ENCODE measurements at places on chromosomes 3 and 15. TPM values are rescaled to one million over a fixed set of nuclear protein-coding genes. Genes with fewer than 3 reads are reported as not detected.

- no peak for DNase-seq
- H3K4me3 ChIP-seq = no peak overlapping the region
- H3K4me1 ChIP-seq = peaks cover 32% of the 10 kb centered on the region
- peaks cover 57% of the 10 kb centered on the region for H3K36me3 ChIP-seq
- H3K27me3 ChIP-seq = no peaks in the 10 kb centered on the region
Observed at GRCh38 chr3:5201536-5201935, 14.0 kb downstream of the EDEM1 start.

DNA sequence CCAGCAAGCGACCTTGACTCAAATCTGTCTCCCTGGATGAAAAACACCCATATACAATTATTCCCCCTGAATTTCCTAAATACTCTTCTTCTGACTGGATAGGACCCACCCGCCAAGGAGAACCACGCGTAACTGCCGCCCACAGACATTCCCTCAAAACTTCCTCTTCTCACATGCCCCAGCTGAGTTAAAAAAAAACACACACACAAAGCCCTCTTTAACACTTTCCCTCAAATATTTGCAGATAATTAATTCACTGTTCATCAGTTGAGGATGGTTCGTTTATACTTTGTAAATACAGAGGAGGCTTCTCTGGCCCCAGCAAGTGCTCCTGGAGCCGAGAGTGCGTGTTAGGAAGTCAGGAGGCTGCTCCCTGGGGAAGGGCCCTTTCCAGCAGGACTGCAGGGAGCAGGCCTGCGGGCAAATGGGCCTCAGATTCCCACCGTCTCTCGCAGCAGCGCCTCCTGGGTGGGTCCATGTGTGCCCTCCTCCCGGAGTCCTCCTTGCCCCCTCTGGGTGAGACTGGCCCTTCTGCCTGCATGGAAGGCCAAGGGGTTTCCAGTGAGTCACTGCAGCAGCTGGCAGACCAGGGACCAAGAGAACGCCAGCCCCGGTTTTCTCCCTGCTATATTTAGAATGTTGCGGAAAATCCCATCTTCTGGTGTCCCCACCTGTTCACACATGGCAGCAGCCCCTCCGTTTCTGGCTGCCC lies 46.8 kb downstream of the MGLL start:
- DNase-seq = no peak
- H3K4me1 ChIP-seq = peaks cover 3% of the 10 kb centered on the region
- peaks cover 1% of the 10 kb centered on the region for H3K36me3 ChIP-seq
- H3K27ac ChIP-seq = no peak overlapping the region
- no peaks in the 10 kb centered on the region for H3K27me3 ChIP-seq
- no peak overlapping the region for H3K4me3 ChIP-seq

GOLGA8M gene
- 7.7 TPM for total RNA-seq

DNA sequence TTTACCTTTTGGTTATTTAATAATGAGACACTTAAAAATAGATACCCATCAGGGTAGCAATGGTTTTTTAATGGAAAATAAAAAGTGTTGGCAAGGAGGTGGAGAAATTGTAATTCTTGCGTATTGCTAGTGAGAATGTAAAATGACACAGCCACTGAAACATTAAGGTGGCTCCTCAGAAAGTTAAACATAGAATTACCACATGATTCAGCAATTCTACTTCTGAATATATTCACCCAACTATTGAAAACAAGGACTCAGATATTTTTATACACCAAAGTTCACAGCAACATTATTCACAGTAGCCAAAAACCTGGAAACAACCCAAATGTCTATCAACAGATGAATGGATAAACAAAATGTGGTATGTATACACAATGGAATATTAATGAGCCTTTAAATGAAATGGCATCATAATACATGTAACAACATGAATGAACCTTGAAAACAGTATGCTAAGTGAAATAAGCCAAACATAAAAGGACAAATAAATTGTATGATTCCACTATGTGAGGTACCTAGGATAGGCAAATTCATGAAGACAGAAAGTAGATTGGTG lies 163.5 kb downstream of the IMPG2 start:
- no peak overlapping the region for H3K27ac ChIP-seq
- no peak overlapping the region for H3K4me3 ChIP-seq
- no peaks in the 10 kb centered on the region for H3K4me1 ChIP-seq

DNA sequence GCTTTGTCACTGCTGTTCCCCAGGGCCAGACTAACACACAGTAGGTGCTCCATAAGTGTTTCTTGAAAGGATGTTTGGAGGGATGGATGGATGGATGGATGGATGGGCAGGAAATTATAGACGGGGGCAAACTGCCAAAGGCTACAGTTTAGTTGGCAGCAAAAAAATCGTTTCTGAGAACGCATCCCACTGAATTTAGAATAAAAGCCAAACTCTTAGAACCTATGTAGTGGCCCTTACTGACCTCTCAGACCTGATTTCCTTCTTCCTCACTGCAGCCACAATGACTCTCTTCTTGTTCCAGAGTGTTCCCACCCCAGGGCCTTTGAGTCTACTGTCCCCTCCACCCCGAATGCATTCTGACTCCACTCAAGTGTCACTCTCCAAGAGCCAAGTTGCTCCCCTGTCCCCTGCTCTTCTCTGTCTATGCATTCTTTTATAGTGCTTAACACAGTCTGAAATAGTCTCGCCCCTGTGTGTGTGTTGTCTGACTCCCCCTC lies 5.2 kb upstream of the GATA2 start:
- H3K27me3 ChIP-seq = peaks cover 74% of the 10 kb centered on the region
- H3K4me1 ChIP-seq = peaks cover 4% of the 10 kb centered on the region
- no peaks in the 10 kb centered on the region for H3K36me3 ChIP-seq
- no peak for DNase-seq
- H3K4me3 ChIP-seq = peak overlapping the region; percentile 18

- H3K27ac ChIP-seq = peak overlapping the region; percentile 53
- peaks cover 38% of the 10 kb centered on the region for H3K4me1 ChIP-seq
- no peak for DNase-seq
Observed at GRCh38 chr3:187022403-187023029, 92.2 kb downstream of the ST6GAL1 start.

- H3K27ac ChIP-seq = no peak overlapping the region
- H3K4me3 ChIP-seq = no peak overlapping the region
- H3K27me3 ChIP-seq = no peaks in the 10 kb centered on the region
- peaks cover 34% of the 10 kb centered on the region for H3K36me3 ChIP-seq
Observed at GRCh38 chr3:113625834-113626233, 70.6 kb downstream of the USF3 start.

DNA sequence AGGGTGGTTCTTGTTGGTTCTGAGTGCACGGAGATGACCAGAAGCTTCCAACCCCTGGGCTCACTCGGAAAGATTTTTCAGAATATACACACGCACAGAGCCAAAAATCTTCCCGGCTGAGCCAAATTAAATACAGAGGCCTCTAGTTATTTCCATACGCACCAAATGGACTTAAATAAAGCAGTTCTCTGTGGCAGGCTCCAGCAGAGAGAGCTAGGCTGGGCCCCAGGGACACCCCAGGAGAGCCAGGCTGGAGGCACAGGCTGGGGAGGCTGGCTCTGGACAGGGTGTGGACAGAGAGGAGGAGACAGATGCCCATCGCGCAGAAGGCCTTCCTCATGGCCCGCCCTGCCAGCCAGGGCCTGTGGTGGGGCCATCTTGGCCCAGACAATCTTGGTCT lies 115.9 kb downstream of the IQSEC1 start:
- no peaks in the 10 kb centered on the region for H3K27me3 ChIP-seq
- H3K36me3 ChIP-seq = peaks cover 4% of the 10 kb centered on the region
- no peak overlapping the region for H3K4me3 ChIP-seq
- no peak for DNase-seq
- peaks cover 26% of the 10 kb centered on the region for H3K4me1 ChIP-seq

TMEM207 gene
- not detected for total RNA-seq

- H3K4me1 ChIP-seq = no peaks in the 10 kb centered on the region
- H3K27ac ChIP-seq = no peak overlapping the region
- H3K27me3 ChIP-seq = peaks cover 26% of the 10 kb centered on the region
- no peaks in the 10 kb centered on the region for H3K36me3 ChIP-seq
- no peak overlapping the region for H3K4me3 ChIP-seq
Observed at GRCh38 chr3:156285626-156286025, 165.2 kb downstream of the KCNAB1 start.

DNA sequence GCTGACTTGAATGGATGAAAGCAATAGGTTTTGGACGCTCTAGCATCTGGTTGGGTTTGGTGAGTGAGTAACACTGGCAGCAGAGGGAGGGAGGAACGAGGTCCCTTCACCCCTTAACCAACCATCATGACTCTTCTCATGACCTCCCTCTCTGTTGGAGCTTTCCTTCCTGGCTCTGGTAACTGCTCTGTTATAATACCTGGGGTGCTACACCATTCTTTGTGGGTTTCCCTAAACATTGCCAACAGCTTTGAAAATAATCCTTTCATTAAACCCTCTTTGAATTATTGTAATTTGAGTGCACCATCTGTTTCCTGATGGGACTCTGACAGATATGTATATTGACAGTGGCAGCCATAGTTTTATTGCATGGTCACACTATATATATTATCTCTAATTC lies 146.2 kb upstream of the PTPRG start:
- peaks cover 8% of the 10 kb centered on the region for H3K27me3 ChIP-seq
- no peak for DNase-seq
- no peak overlapping the region for H3K4me3 ChIP-seq

- no peak overlapping the region for H3K27ac ChIP-seq
- H3K27me3 ChIP-seq = peaks cover 7% of the 10 kb centered on the region
- H3K4me3 ChIP-seq = no peak overlapping the region
- no peak for DNase-seq
- H3K36me3 ChIP-seq = no peaks in the 10 kb centered on the region
Observed at GRCh38 chr3:33231756-33232465, 13.3 kb upstream of the SUSD5 start.

DNA sequence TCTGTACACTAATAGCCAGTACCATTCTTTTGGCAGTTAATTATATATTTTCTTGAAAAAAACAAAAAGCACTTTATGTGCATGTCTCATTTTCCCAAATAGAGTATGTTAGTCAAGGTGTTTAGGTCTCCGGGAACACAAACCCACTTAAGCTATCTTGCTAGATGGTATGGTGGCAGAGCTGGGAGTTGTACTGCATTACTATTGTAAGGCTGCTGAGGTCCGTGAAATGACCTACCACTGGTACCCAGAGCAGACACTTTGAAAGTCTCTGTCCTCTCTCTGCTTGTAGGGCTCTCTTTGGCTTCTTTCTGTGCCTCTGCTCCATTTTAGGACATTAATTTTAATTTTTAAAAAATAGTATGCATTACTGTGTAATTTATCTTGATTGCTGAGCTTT lies 8.8 kb downstream of the TMOD3 start:
- peaks cover 58% of the 10 kb centered on the region for H3K4me1 ChIP-seq
- H3K27ac ChIP-seq = peak overlapping the region; percentile 79
- no peaks in the 10 kb centered on the region for H3K27me3 ChIP-seq
- peaks cover 9% of the 10 kb centered on the region for H3K36me3 ChIP-seq

TRH gene
- total RNA-seq = not detected

DNA sequence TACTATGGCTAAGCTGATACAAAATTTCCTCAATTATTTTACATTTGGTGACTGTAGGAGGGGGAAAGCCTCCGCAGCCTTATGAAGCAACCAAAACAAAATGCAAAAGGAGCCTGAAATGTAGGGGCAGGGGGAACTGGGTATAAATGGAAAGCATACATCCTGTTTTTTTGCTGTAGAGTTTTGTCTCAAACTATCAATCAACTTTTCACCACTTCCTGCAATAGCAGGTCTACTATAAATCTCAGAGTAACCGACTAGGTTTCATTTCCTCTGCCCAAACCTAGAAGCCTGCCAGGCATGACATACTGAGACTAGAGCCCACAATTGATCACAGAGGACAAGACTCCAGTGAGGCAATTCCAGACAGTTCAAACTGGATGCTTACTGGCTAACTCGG lies 91.3 kb downstream of the SHQ1 start:
- peaks cover 19% of the 10 kb centered on the region for H3K36me3 ChIP-seq
- no peaks in the 10 kb centered on the region for H3K27me3 ChIP-seq
- peaks cover 24% of the 10 kb centered on the region for H3K4me1 ChIP-seq

GRCh38 chr3:43379343-43379742 lies 93.0 kb downstream of the SNRK start:
- H3K27ac ChIP-seq = no peak overlapping the region
- peaks cover under 1% of the 10 kb centered on the region for H3K27me3 ChIP-seq
- H3K4me1 ChIP-seq = peaks cover 12% of the 10 kb centered on the region
- H3K36me3 ChIP-seq = peaks cover 14% of the 10 kb centered on the region

DNA sequence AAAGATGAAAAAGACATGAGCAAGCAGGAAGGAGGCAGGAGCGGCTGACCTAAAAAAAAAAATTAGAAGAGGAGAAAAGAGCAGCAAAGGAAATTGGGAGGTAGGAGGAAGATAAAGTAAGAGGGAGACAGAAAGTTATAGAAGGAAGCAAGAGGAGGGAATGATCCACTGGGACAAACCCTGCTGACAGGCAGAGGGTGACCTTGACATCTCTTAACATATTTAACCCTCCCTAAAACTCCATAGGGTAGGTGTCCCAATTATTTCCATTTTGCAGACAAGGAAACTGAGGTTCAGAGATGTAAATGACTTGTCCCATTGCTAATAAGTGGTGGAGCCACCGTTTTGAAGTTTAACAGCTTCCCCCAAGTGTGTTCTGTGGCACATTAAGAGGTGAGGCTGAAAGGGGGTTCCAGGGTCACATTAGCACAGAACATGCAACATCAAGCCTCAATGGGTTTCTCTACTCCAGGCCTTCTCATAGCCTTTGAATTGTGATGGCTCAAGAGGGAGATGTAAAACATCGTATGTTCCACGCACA lies 37.4 kb upstream of the PRICKLE2 start:
- H3K27me3 ChIP-seq = peaks cover 16% of the 10 kb centered on the region
- H3K4me3 ChIP-seq = no peak overlapping the region
- no peak for DNase-seq
- H3K4me1 ChIP-seq = no peaks in the 10 kb centered on the region

EAF2 gene
- total RNA-seq = 11.4 TPM

MFGE8 gene
- 100 TPM for total RNA-seq

- H3K27me3 ChIP-seq = no peaks in the 10 kb centered on the region
- H3K4me3 ChIP-seq = no peak overlapping the region
- H3K27ac ChIP-seq = no peak overlapping the region
Observed at GRCh38 chr3:157374933-157375332, 61.7 kb upstream of the PTX3 start.

GRCh38 chr15:63015618-63016017 lies 26.9 kb upstream of the TPM1 start:
- no peaks in the 10 kb centered on the region for H3K36me3 ChIP-seq
- no peak for DNase-seq
- H3K4me3 ChIP-seq = no peak overlapping the region

DNA sequence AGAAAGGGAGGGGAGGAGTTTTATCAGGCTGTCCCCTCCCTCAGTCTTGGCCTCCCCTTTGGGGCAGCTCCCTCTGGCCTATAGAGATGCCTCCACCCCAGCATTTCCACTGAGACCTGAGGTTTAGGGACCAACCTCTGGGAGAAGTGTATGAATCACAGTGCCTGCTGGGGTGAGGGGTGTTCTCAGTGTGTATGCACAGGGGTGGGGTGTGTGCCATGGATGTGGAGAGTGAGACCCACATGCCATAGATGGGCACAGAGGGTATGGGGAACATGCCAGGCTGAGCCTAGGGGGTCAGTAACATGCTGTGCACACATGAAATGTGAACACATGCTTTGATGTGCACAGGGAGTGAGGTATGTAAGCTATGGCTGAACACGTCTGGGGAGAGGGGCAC lies 12.4 kb upstream of the ANKRD63 start:
- no peaks in the 10 kb centered on the region for H3K4me1 ChIP-seq
- H3K4me3 ChIP-seq = no peak overlapping the region
- peaks cover 22% of the 10 kb centered on the region for H3K36me3 ChIP-seq
- H3K27ac ChIP-seq = no peak overlapping the region
- no peak for DNase-seq
- H3K27me3 ChIP-seq = no peaks in the 10 kb centered on the region

GRCh38 chr3:67561667-67562394 lies 92.6 kb downstream of the SUCLG2 start:
- H3K27me3 ChIP-seq = no peaks in the 10 kb centered on the region
- no peaks in the 10 kb centered on the region for H3K4me1 ChIP-seq
- H3K4me3 ChIP-seq = no peak overlapping the region
- H3K36me3 ChIP-seq = peaks cover 40% of the 10 kb centered on the region
- peak overlapping the region; percentile 24 for H3K27ac ChIP-seq

CPA3 gene
- not detected for total RNA-seq
